ENCODE measurements at places on chromosomes 2 and 18.

DNA sequence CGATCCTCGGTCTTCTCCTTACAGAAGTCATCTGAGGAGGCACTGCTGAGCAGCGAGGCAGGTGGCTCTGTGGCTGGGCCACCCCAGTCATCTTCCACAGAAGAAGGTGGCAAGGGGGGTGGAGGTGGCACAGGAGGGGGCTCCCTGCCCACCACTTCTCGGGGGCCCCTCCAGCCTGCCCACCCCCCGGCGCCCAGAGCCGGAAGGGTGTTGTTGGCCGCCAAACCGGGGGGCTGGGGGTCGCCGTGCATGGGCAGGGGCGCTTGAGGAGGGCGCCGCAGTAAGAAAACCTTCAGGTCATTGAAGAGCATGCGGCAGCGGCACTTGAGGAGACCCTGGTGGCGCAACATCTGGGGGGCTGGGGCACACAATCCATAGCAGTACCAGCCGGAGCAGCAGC, 2.5 kb downstream of the MARCHF4 start:
- DNase-seq: no peak

GRCh38 chr2:181176540-181176939, 196.1 kb downstream of the UBE2E3 start:
- no peak for DNase-seq

GRCh38 chr18:62485684-62486083, 37.1 kb upstream of the ZCCHC2 start:
- no peak for DNase-seq

- no peak for DNase-seq
These were observed 10.5 kb downstream of the WDR43 start for GRCh38 chr2:28904802-28905457.

- DNase-seq: no peak
These were observed 327.5 kb upstream of the SPHKAP start for GRCh38 chr2:228509021-228509420.

DNA sequence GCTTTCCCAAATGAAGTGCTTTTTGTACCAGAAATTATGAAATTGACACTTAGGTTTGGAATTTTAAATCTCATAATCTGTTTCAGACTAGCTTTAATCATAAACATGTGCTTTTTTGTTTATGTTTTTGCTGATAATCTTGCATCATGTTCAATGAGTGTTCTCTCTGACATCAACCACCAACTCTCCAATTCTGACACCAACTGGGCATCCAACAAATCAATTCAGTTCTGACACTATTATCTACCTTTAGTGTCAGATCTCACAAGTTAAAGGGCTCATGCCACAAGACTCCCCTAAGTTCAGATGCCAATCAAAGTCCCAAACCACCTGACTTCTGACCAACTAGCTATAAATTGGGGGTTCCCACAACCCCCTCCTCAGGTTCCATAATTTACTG, 19.6 kb downstream of the PELI1 start:
- no peak for DNase-seq

GRCh38 chr2:46909771-46910419, 5.7 kb downstream of the MCFD2 start:
- DNase-seq: no peak

DNA sequence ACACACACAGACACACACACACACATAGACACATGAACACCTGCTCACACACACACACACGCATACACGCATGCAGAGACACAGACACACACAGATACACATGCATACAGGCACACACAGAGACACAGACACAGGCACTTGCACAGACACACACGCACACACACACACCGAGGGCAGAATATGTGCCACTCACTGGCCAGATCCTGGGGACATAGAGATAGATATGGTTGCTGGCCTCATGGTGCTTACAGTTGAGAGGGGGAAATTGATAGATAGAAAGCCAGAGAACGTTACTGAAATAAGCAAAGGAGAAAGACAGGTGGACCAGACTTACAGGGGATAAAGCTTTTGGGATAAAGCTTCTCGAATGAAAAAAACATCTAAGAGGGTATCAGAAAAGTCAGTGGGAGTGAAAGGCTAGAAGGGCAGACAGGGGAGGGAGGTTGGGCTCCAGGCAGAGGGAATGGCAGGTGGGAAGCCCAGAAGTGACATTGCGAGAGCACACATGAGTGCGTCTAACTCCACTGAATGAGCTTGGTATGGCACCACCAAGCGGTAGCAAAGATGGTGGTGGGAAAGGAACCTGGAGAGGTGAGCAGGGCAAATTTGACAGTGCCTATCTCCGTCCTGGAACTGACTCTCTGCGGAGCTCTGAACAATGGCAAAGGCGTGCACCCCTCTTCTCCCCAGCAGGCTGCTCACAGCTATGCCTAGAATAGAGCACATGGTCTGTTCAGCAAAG, 390.1 kb upstream of the TRIB2 start:
- DNase-seq: no peak

GRCh38 chr2:20617892-20618467, 32.9 kb downstream of the HS1BP3 start:
- peak; percentile 97 for DNase-seq

DNA sequence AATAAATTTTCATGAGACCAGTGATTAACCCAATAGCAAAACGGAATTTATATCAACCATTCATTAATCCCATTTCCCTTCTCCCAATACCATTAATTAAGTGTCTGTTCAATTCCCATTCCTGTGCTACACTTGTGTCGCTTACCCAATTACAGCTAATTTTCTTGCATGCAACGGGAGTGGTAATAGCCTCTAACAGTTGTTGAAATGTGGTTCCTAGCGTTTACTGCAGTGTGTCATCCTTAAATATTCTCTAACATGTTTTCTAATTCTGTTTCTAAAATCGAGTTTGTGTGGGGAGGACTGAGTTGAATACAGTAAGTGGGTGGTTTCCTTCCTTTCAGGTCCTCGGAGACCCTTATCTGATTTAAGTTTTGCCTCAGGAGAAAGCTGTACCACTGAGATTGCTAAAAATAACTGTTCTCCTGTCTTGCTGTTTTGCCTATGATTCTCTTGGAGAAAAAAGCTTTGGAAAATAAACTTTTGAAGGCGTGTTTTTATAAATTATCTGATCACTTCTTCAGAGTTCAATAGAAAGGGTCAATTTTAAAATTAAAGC, 59.3 kb upstream of the LRRTM1 start:
- no peak for DNase-seq

DNA sequence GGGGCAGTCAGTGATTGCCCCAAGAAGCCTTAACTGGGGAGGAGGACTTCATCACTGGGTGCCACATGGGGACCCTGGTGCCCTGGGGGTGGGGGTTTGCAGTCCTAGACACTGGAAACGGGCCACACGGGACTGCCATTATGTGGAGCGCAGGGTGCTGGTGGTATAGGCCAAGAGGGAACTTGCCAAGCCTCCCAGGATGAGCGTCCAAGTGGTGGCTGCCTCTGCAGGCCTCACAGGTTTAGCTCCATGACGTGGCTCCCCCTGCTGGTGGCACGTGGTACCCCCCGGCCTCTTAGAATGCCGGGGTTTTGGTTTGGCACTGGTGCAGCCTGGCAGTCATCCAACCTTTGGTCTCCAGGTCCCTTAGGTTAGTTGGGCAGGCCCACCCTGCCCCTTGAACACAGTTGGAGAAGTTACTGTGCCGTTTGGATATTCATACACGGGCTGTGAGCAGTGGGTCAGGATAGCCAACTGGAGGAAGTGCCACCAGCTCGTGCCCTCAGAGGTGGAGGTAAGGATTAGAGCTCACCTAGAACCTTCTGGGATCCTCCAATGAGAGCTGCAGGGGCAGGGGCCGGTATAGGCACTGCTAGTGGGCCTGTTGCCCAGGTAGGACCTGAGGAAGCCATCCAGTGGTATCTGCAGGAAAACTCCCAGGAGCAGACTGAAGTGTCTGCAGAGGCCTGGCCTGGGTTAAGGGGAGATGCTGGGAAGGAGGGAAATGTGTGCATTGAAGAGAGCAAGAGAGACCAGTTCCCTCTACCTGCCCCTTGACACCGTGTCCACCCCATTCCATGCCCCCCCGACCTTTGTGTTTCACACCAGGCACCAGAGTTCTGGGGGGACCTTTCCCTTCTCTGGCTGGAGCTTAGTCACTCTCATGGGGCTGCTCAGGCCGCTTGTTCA, 5.7 kb downstream of the PTMA start:
- peak; percentile 96 for DNase-seq

- DNase-seq: no peak
These were observed 87.4 kb downstream of the SLC66A3 start for GRCh38 chr2:11242542-11243174.

DNA sequence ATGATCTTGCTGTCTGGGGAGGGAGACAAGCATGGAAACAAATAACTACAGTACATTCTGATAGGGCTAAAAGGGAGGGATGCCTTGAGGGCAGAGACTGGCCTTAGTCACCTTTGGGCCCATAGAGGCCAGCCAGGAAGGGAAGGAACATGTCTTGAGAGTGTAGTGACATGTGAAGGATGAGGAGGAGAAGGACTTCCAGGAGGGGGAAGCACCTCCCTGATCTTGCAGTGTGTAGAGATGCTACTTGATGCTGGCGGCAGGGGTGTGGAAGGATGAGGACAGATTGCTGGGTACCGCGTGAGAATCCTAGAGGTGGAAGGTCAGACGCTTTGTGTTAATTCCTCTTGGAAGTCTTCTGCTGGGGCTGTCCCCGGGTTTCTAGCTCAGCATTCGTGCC, 13.1 kb downstream of the TET3 start:
- no peak for DNase-seq

DNA sequence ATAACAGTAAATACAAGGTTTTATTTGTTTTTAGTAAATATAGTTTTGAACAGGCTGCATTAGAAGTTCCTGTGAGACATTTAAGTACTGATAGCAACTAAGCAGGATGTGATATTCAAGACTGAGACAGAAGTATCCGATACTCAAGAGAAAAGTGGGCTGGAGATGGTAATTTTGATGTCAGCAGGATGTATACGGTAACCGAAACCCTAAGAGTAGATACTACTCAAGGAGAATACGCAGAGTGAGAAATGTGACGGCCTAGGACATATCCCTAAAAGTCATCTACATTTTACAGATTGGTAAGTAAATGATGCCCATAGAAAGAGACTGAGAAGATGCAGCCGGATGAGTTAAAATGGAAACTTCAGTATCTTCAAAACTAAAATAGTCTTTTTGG, 115.4 kb downstream of the GORASP2 start:
- no peak for DNase-seq

GRCh38 chr2:229463841-229464346, 192.8 kb upstream of the PID1 start:
- no peak for DNase-seq

- DNase-seq: no peak
These were observed 156.4 kb downstream of the DCC start for GRCh38 chr18:52496426-52496825.

DNA sequence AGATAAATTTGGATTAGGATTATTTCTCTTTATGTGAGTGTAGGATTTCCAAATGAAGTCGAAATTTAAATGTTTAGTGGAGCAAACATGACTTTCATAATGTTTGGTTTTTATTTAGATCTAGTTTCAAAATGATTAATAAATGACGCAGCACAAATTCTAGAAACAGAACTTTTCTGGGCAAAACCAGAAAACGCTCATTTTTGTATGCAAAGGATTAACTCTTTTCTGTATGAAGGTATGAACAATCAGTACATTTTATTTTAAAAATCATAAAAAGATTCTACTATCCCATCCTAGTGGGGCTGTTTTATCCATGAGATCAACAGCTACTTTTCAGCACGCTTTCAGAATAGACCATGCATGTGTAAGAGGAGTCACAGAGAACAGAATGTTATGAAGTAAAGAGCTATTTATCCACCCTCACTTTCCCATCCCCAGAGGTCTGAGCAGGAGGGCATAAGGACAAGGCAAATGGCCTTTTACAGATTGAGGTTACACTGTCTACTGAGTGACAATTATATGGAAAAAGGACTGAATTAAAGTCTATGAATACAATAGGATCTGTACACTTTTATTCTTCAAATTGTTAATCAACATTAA, 270.8 kb downstream of the ZEB2 start:
- no peak for DNase-seq

DNA sequence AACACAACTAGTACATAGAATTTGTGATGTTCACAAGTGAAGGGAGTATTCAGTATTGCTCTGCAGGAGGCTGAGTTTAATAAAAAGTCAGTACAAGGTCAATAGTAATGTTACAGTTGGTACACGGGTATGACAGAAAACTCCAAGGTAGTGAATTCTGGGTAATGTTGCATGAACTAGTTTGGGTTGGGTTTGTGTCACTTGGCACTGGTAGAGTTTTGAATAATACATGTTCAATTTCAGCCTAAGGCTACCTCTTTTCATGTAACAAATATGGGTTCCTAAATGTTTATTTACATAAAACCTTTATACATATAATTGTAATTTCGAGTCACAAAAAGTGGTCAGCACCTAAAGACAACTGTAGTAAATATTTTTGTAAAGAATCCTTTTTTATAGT, 19.4 kb downstream of the CTIF start:
- DNase-seq: no peak

- DNase-seq: no peak
These were observed 192.0 kb upstream of the HNRNPA3 start for GRCh38 chr2:177020524-177021119.

GRCh38 chr2:48098539-48098938, 192.2 kb upstream of the FBXO11 start:
- no peak for DNase-seq

GRCh38 chr2:101958061-101958460, 33.7 kb upstream of the IL1R2 start:
- no peak for DNase-seq

DNA sequence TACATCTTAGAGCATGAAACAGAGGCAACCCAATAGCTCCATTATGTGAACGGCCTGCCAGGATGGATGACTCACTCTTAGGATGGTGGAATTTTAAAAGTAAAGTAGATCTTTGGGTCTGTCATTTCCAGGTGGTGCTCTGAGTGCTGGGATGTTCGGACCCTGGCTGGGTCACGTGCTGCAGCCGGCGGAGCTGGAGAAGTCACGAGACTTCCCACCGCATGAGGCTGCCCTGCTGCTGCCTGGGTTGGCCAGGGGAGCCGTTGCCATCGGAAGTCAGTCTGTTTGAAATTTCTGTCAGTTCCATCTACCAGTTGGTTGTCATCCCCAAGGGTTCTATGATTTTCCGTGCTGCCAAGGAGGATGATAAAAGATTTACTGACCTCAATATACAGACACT, 93.3 kb upstream of the ALKAL2 start:
- no peak for DNase-seq

DNA sequence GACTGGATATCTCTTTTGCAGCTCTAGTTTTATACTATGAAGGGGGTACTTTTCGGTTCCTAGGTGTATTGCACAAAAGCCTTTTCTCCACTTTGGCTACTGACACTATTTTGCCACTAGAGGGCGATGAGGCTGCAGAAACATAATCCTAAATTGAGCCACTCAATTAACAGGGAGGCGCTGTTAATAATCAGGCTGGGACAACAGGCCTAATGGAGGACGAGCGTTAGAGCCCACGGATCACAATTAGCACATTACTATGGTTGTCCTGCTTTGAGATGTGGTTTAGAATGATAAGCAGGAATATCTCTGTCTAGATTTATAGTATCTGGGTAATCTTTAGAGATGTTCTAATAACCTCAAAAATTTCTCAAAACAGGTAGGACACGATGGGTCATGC, 62.2 kb upstream of the PMAIP1 start:
- DNase-seq: no peak

GRCh38 chr2:225431105-225431863, 31.8 kb downstream of the NYAP2 start:
- DNase-seq: no peak

- no peak for DNase-seq
These were observed 55.1 kb downstream of the CDH19 start for GRCh38 chr18:66548747-66549146.

All from mesenteric fat pad (tissue), 1 donor.